Fibroblast of lung (primary cell): ENCODE measurements at places on chromosomes 5 and 9. TPM values are rescaled to one million over a fixed set of nuclear protein-coding genes. Genes with fewer than 3 reads are reported as not detected.

- no peak overlapping the region for H3K4me3 ChIP-seq
- H3K36me3 ChIP-seq: no peaks in the 10 kb centered on the region
- H3K27me3 ChIP-seq: no peaks in the 10 kb centered on the region
- no peak for DNase-seq
- no peak overlapping the region for H3K27ac ChIP-seq
These were observed 63.1 kb upstream of the DEPDC1B start for GRCh38 chr5:60763061-60763460.

DNA sequence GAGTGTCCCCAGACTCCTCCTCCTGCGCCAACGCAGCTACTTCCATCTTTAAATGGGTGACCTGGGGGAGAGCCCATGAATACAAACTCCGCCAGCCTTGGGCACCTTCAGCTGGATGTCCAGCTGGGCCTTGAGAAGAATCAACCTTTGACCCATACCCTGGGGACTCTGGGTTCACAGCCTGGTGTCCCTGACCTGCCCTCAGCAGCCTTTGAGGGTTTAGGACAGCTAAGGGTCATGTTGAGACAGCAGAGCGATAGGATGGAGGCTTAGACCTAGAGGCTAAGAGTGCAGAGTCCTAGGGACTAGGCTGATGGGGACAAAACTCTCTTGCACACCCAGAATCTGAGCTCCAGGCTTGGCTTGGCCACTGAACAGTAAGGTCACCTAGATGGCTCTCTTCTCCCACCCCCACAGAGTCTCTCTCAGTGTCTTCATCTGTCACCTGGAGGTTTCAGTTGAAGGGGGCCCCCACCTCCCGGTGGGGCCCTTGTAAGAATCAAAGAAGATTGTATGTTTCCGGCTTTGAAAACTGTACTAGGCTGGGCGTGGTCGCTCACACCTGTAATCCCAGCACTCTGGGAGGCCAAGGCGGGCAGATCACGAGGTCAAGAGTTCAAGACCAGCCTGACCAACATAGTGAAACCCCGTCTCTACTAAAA, 6.7 kb upstream of the AQP3 start:
- no peak overlapping the region for H3K27ac ChIP-seq
- H3K4me3 ChIP-seq: no peak overlapping the region
- H3K27me3 ChIP-seq: no peaks in the 10 kb centered on the region
- DNase-seq: no peak

DNA sequence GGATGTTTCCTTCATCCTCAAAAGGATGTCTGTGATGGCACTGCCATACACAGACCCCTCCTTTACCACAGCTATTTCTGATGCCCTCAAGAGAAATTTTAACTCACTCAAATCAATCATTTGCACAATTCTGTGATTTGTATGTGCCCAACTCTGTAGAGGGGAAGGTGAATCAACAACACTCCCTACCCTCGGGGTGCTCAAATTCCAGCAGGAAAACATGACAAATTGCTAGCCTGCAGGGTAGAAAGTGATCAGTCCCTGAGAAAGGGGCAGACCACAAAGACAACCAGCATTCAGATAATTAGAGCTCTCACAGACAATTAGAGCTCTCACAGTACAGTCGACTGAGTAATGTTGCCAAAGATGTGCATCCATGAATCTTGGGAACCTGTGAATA, 45.3 kb upstream of the FOXE1 start:
- H3K4me1 ChIP-seq: no peaks in the 10 kb centered on the region
- no peak for DNase-seq
- H3K36me3 ChIP-seq: no peaks in the 10 kb centered on the region

DNA sequence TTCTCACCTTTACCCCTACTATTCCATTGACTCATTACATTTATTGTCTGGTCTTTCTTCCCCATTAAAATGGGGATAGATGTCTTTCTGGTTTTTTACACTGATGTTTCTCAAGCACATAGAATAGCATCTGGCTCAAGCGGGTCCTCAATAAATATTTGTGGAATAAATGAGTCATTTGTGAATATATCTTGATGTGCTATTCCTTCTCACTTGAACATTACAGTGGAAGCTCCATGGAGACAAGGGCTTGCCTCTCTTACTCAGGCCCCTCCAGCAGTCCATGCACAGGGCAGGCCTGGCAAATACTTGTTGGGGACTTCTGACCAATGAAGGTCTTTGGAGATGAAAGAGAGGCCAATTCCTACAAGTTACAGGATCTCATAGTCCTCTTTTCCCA, 151.7 kb upstream of the TAS2R1 start:
- H3K4me3 ChIP-seq: no peak overlapping the region
- no peaks in the 10 kb centered on the region for H3K36me3 ChIP-seq
- DNase-seq: peak; percentile 9
- no peaks in the 10 kb centered on the region for H3K4me1 ChIP-seq
- H3K27me3 ChIP-seq: no peaks in the 10 kb centered on the region

DNA sequence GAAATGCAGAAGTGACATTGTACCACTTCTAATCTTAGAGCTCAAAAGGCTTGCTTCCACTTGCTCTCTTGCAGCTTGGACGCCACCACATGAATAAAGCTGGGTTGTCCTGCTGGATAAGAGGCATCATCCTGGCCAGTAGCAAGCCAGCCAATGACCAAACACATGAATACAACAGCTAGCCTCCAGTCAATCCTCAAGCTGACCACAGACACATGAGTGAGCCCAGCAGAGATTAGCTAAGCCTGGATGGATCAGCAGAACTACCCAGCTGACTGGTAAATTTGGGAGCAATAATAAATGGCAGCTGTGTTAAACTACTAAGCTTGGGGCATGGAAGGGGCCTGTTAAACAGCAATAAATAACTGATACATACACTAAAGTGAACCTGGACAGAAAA, 121.1 kb upstream of the SLC12A2 start:
- H3K36me3 ChIP-seq: no peaks in the 10 kb centered on the region
- H3K27ac ChIP-seq: no peak overlapping the region
- peaks cover 4% of the 10 kb centered on the region for H3K4me1 ChIP-seq
- no peak overlapping the region for H3K4me3 ChIP-seq
- no peak for DNase-seq

Gene IL33
- total RNA-seq: 1.3 and 19.3 TPM in 2 replicates

GRCh38 chr5:146699138-146699537, 179.4 kb downstream of the PPP2R2B start:
- H3K27me3 ChIP-seq: no peaks in the 10 kb centered on the region
- H3K27ac ChIP-seq: no peak overlapping the region
- no peak for DNase-seq

- H3K4me1 ChIP-seq: peaks cover 8% of the 10 kb centered on the region
- no peak overlapping the region for H3K4me3 ChIP-seq
- H3K36me3 ChIP-seq: peaks cover 11% of the 10 kb centered on the region
- H3K27ac ChIP-seq: peak overlapping the region; percentile 5
- no peaks in the 10 kb centered on the region for H3K27me3 ChIP-seq
These were observed 82.0 kb upstream of the TTC23L start for GRCh38 chr5:34756781-34757624.

GRCh38 chr5:151122828-151123227, 34.8 kb downstream of the ANXA6 start:
- no peak overlapping the region for H3K27ac ChIP-seq
- H3K27me3 ChIP-seq: no peaks in the 10 kb centered on the region
- DNase-seq: no peak

Gene SPINK6
- total RNA-seq: not detected in 2 replicates

GRCh38 chr9:113638897-113639296, 175.4 kb downstream of the RGS3 start:
- no peaks in the 10 kb centered on the region for H3K27me3 ChIP-seq
- no peak overlapping the region for H3K4me3 ChIP-seq
- no peak for DNase-seq
- H3K27ac ChIP-seq: no peak overlapping the region

GRCh38 chr5:102855681-102856388, 100.7 kb downstream of the PAM start:
- no peak overlapping the region for H3K4me3 ChIP-seq
- H3K27me3 ChIP-seq: no peaks in the 10 kb centered on the region
- no peak for DNase-seq
- peaks cover 10% of the 10 kb centered on the region for H3K4me1 ChIP-seq
- H3K27ac ChIP-seq: no peak overlapping the region

DNA sequence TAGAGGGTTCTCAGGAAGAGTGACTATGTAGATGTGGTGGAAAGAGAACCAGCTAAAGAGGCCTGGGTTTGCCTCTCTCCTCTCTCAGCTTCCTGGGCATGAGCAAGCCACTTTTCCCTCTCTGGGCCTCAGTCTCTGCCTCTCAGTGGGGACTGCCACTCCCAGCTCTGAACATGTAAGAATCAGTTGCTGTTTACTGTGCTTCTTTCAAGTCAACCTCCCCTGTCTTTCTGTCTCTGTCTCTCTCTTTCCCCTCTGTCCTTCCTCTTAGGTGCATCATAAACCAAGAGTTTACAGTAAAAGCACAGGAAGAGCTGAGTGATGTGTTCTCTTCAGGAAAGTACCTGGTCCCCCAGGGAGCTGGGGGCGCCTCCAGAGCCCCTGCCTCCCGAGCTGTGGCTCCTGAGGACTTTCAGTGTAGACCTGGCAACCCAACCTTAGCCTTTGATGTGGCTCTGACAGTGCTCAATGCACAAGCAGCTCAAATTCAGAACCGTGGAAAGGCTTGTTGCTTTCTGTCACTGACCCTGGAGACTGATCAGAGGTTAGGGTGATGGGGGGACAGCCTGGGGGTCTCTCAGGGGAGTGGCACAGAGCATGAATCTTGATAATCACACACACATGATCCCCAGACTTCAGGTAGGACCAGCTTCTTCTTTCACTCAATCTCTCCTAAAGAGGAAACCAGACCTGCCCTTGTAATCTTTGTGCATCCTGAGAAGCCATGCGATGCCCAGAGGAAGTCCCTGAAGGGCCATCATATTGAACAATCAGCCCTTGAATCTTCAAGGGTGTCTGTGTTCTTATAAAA, 59.4 kb upstream of the TNFSF8 start:
- H3K36me3 ChIP-seq: no peaks in the 10 kb centered on the region
- peaks cover 8% of the 10 kb centered on the region for H3K27me3 ChIP-seq
- H3K27ac ChIP-seq: no peak overlapping the region

Gene ERGIC1
- 70.9 and 113 TPM in 2 replicates for total RNA-seq

Gene SH2D3C
- 0.26 TPM in 1 of 2 replicates, not detected in the other for total RNA-seq

DNA sequence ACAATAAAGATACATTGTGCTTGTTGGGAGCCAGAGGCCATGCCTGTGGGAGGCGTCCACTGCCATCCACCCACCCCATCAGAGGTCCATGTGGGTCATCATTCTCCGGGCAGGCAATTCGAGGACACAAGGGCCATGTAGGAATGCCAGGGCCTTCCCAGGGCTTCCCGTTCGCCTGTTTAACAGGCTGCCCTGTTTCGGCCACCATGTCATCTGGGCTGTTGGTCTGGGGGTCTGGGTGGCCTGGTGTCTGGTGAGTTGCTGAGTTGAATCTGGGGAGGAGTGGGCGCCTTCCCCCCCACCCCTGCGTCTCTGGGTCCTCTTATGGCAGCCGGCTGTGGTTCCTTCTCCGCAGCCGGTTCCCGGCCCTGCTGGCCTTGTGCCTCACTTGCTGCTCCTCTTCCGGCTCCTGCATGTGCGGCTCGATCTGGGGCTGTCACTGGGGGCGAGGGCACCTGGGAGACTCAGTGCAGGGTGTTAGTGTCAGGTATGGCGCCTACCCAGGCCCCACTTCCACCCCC, 117.4 kb downstream of the WNK2 start:
- no peaks in the 10 kb centered on the region for H3K36me3 ChIP-seq
- no peak for DNase-seq
- H3K27me3 ChIP-seq: no peaks in the 10 kb centered on the region
- H3K4me1 ChIP-seq: no peaks in the 10 kb centered on the region

DNA sequence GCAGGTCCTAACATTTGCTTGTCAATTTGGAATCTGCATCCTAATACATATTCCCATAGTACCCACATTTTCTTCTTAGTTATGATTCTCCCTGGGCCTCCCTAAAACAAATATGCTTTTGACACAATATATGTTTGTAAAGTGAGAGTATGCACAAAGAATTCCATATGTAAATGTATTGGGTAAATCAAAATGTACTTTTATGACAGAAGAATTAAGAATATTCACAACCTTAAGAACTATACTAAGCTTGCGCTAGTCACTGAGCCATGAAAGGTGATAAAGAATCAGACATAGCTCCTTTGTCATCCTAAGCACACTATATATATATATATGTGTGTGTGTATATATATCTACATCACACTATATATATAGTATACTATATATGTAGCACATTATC, 438.5 kb downstream of the ACTL7B start:
- no peaks in the 10 kb centered on the region for H3K27me3 ChIP-seq
- no peak for DNase-seq
- no peaks in the 10 kb centered on the region for H3K36me3 ChIP-seq
- H3K4me3 ChIP-seq: no peak overlapping the region
- H3K27ac ChIP-seq: no peak overlapping the region

Gene NR5A1
- total RNA-seq: not detected in 2 replicates

Gene SLC6A18
- total RNA-seq: not detected in 2 replicates

- H3K36me3 ChIP-seq: no peaks in the 10 kb centered on the region
- H3K4me1 ChIP-seq: no peaks in the 10 kb centered on the region
- no peak overlapping the region for H3K4me3 ChIP-seq
- H3K27ac ChIP-seq: no peak overlapping the region
These were observed 70.3 kb downstream of the STK32A start for GRCh38 chr5:147305147-147305546.

Gene LOX
- total RNA-seq: 33.4 and 81.9 TPM in 2 replicates

DNA sequence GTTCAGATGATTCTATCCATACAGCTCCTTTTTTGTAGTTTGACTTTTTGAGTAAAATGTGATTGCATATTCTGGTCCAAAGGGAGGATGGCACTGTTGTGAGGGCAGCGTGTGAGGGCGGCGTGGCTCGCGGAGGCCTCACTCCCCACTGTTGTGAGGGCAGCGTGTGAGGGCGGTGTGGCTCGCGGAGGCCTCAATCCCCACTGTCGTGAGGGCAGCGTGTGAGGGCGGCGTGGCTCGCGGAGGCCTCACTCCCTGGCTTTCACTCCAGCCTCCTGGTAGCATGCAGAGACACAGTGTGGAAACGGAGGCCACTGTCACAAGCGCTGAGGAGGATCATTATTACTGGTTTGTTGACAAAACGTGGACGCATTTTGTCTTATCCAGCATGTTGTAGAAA, 79.0 kb downstream of the EHMT1 start:
- H3K36me3 ChIP-seq: no peaks in the 10 kb centered on the region
- DNase-seq: no peak
- H3K4me3 ChIP-seq: no peak overlapping the region
- no peaks in the 10 kb centered on the region for H3K4me1 ChIP-seq
- no peak overlapping the region for H3K27ac ChIP-seq

Gene TJP2
- 36.5 and 41.1 TPM in 2 replicates for total RNA-seq

DNA sequence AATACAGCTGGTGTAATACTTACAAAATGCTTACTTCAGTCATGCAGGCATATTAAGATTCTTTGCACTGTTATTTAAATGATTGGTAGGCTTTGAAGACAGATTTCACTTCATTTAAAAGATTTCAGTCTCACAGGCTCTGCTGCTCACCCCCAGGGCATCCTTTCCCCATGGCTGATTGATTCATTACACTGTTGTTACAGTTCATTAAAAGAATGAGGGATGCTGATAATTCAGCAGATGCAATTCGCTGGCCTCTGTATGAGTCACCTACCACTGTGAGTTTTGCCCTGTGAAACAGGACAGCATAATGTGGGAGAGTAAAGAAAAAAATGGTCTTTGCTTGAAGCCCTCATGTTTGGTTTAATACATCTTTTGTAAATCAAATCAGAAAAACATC, 246.9 kb downstream of the CYLC2 start:
- no peak overlapping the region for H3K4me3 ChIP-seq
- no peak overlapping the region for H3K27ac ChIP-seq
- no peaks in the 10 kb centered on the region for H3K36me3 ChIP-seq
- DNase-seq: no peak
- no peaks in the 10 kb centered on the region for H3K27me3 ChIP-seq
